ENCODE measurements at places on chromosomes 3 and 15.

DNA sequence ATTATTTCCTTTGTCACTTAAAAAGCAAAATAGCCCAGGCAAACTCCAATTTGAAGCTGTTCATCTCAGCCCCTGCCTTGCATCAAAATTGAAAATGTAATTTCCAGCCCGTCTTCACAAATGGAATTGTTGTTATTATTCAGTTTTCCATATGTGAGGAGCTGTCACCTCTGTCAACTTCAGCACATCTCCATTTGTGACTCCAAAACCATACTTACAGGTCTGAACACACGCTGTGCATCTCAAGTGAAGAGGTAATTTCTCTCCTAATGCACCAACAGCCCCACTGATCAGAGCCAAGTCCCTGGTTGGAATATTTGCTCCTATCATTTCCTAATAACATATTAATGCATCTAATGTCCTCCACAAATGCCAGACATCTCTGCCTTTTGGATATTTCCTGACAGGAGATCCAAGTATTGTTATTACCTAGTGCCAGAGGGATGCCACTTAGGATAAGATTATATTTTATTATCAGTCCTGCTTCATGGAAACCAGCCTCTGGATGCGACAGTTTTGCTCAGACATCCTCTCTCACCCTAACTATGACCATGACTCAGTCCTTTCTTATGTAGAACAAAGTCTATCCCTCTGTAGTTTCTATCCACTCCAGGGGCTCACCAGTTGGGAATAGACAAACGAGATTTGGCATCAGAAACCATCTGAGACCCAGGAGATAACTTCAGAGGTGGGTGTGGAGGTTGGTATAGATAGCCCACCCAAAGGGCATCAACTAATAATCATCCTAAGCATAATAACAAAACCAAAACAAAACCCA, 379.8 kb downstream of the VPS13C start:
- DNase-seq, result no peak

GRCh38 chr15:93033434-93034045, 55.5 kb downstream of the RGMA start:
- no peak for DNase-seq

DNA sequence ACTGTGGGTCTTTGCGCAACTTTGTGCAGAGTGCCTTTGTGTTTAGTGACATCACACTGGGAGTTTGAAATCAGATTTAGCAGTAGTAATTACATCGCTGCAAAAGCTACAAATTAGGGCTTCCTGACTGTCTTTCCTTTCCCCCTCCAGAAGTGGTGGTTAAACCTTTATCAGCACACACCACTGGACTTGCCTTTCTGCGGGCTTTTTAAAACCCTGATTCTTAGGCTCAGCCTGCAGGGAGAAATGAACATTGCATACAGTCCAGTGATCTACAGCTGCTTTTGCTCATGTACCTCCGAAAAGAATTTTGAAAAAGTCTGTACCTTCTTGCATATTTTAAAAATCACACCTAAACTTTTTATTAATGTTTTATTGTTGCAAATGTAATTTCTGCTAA, 219.7 kb upstream of the NAALADL2 start:
- DNase-seq, result no peak

DNA sequence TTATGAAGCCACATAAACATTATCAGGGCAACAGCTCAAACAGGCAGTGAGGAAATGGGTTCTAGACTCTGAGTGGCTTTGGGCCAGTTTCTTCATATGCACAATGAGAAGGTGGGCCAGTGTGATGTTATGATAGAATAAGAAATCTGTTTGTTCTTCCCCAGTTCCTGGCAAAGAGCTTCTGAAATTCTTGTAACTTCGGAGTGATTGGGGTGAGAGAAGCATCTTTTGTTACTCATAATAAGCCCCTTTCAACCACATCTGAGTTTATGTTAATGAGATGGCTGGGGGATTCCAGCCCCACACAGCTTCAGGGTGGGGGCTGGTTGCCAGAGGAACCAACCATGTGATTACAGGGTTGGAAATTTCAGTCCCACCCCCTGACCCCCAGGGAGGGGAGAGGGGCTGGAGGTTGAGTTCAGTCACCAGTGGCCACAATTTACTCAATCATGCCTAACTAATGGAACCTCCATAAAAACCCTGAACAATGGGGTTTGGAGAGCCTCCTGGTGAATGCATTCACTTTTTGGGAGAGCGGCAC, 57.0 kb upstream of the FRMD4B start:
- DNase-seq, result no peak

GRCh38 chr3:57199895-57200297, at the start of gene HESX1:
TSS of gene HESX1 (minus strand) at chr3:57199978. CDS start at chr3:57199918, 60 bp downstream.
- no peak for DNase-seq

- no peak for DNase-seq
Observed at GRCh38 chr3:157810924-157811718, 295.1 kb downstream of the SHOX2 start.

DNA sequence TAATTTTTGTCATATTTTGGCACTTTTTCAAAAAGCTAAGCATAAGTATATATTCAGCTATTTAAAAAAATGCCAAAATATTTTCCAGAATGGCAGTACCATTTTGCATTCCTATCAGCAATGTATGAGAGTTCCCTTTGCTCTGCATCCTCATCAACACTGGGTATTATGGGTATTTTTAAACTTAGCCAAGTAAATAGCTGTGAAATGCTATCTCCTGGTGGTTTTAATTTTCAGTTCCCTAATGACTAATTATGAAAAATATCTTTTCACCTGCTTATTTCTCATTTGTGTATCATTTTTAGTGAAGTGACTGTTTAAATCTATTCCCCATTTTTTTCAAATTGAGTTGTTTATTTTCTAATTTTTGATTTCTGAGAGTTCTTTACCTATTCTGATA, 199.7 kb upstream of the NECTIN3 start:
- DNase-seq, result no peak
